ENCODE measurements at places on chromosomes 3 and 15.

GRCh38 chr3:155737844-155738460 is 6.9 kb downstream of the PLCH1 start:
- no peak for DNase-seq

DNA sequence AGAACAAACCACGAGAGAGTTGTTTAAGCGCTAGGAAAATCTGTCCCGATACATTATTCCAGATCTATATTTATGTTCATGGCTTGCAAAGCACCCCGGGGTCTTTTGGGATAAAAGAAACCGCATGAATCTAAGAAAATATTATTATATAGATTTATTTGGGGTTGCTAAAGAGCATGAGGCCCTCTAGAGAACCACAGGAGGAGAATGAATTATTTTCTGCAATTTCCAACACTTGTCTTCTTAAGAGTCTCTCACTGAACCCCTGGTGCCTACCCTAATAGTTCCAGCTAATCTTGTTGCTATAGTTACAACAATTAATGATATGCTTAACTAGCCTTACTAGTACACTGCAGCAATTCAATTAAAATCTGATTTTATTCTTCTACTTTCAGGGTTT is 79.6 kb downstream of the ARRDC4 start:
- DNase-seq: no peak

- DNase-seq: no peak
Measured at GRCh38 chr3:78728406-78729145, 1039.2 kb downstream of the ROBO1 start.

- no peak for DNase-seq
Measured at GRCh38 chr3:164190566-164190965, 887.7 kb downstream of the SI start.

GRCh38 chr3:140568842-140569520 is 108.9 kb upstream of the TRIM42 start:
- no peak for DNase-seq

DNA sequence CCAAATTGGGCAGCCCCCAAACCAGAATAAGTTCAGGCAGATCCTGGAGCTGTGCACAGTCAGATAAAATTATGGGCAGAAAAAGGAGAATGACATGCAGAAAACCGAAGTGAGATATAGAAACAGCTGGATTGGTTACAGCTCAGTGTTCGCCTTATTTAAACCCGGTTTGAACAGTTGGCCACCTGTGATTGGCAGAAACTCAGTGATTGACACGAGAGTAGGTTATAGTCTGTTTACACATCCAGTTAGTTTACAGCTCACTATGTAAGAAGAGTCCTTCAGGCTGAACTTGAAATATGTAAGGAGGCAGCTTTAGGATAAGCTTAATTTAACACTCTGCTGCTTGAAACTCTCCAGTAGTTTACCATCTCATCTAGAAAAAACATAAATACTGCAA is 271.6 kb upstream of the ARRDC4 start:
- no peak for DNase-seq

DNA sequence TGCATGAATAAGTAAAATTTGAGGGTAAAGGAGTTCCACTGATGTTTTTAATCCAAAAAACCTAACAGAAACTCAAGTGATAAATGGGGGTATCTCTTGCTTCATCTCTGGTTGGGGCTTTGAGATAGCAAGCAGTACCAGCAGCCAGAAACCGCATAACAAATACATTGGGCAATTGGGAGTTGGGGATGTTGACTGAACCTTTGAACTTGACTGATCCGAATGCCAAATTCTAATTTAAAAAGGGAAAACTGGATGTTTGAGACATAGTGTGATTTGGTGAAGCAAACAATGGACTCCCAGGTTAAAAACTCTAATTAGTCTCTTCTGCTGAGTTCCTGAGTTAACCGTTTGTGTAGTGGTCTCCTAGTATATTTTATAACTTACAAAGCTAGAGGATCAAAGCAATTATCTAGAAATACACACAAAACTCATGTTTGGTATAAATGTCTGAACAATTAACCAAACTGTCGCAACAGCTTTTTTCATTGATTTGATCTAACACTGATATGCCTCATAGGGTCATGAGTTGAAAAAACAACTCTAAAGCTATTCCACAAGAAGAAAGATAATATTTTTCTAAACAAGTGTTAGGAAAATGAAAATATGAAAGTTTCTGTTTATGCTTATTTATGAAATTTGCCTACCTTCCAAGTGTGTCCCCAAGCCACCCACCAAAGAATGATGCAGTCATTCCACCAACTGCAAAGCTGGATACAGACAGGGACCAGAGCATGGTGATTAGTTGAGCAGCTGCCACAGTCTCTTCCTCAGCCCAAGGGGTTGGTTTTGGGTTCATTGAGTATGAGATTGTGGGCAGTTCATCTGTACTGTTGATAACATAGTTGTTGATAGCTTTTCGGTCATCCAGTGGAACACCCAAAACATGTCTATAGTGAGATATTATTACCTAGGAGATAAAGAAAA is 12.4 kb downstream of the SLC2A2 start:
- DNase-seq: no peak

GRCh38 chr15:82111918-82112317 is 66.1 kb upstream of the MEX3B start:
- no peak for DNase-seq

- DNase-seq: no peak
Measured at GRCh38 chr15:34780725-34781124, 14.6 kb downstream of the ACTC1 start.

DNA sequence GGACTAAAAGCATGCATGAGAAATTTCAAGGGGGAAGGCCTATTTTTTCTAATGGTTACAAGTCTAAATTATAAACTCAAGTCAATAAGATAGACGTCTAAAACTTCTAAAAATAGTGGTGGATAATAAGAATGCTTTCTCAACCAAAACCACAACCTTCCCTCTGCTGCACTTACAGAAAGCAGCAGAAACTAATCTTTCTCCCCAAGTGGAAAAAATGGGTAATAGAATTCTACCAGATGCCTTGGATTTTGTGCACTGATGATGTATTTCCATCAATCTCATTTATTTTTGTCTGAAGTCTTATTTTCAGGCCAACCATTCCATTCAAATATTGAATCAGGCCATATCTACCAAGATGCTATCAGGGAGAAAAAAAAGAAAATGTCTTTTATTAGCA is 344.7 kb downstream of the NEK10 start:
- DNase-seq: no peak

GRCh38 chr3:107496855-107497254 is 25.9 kb upstream of the BBX start:
- no peak for DNase-seq

DNA sequence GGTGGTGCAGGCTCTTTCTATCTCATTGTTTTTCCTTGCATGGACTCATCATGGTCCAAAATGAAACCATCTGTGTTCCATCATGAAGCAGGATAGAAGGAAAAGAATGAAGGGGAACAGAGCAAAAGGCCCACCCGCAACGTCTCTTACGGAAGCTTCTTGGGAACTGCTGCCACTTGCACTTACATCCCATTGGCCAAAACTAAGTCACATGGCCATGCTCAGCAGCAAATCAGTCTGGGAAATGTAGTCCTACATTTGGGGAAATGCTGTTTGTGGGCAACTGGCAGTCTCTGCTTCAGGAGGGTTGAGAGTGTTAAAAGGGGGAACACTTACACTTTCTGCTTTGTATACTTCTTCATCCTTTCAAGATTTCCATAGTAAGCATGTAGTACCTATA is 191.6 kb downstream of the SV2B start:
- no peak for DNase-seq

DNA sequence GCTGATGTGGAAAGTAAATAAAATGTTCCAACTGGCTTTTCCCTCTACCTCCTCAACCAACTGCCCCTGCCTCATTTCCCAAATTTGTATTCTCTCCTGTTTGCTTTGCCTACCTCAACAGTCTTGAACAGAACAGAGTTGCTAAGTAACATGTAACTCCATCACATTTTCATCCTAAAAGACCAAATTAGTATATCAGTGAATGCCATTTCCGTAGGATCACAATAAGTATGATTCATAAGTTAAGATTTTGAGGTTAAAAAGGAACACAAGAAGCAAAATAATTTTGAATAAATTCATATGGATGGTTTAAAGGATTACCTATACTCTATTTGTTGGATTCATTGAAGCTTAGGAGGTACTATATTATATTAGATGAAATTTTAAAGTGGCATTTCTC is 154.9 kb downstream of the ECT2 start:
- DNase-seq: no peak

DNA sequence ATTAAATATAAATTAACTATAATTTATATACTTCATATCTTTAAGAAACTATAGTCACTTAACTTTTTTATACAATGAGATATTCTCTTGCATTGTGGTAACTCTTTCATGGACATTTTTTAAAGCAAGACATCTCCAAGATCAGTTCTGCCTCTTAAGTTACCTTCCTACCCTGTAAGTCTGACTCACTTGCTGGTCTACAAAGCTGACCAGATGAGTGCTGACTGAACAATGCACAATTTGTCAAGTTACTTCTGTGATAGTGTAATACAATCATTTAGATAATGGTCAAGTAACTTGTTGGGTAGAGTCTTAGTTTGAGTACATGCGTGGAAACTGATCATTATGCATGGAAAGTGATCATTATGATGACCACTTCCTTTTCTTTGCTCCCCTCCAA is 145.9 kb downstream of the MEIS2 start:
- no peak for DNase-seq

DNA sequence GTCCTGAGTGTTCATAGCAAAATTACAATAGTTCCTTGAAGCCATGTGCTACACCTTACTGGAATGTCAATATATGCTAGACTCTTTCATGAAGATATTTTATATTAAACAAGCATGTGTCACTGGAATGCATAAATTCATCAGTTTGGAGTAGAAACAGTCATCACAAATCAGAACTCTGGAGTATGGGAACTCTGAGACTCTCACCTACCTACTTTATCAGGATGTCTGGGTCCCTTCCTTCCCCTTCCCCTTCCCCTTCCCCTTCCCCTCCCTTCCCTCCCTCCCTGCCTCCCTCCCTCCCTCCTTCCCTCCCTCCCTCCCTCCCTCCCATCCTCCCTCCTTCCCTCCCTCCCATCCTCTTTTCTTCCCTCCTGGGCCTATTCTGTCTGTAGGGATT is 144.7 kb upstream of the PEX5L start:
- DNase-seq: no peak

GRCh38 chr3:36480911-36481648 is 100.8 kb downstream of the STAC start:
- DNase-seq: no peak

DNA sequence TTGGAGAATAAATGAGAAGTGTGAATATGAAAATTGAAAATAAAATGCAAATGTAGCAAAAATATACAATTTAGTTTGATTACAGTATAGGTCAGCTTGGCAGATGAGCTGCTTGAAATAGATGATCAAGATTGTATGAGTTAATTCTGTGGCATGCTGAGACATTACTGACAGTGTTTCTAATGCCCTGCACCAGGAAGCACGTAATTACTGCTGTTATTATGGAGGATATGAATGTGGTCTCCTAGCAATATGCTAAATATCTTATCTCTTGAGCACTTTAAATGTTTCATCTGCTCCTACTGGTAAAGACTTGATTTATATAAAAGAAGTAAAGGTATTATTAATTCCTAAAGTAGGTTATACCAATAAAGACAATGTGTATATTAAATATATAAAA is 1015.5 kb downstream of the PLOD2 start:
- no peak for DNase-seq

DNA sequence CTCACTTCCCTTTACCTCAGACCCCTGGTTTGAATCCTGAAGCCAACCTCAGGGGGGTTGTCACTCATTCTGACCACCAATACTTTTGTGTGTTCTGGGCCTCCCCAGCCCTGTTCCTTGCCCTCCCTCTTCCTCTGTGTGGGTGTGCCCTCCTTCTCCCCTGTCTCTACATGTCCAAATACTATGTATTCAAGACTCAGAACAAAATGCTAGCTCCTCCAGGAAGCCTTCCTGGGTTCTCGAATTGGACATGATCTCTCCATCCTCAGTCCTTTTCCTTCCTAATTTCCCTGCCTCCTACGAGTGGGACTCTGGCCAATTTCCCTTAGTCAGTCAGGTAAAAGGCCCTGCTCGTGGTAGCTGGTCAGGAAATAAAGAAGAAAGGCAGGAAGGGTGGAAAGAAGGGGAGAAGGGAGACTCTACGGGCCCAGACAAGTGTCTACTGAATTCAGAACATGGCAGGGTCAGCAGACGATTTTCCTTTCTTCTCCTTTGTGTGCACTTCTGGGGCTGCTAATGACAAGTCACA is 79.7 kb downstream of the BDH1 start:
- DNase-seq: no peak

DNA sequence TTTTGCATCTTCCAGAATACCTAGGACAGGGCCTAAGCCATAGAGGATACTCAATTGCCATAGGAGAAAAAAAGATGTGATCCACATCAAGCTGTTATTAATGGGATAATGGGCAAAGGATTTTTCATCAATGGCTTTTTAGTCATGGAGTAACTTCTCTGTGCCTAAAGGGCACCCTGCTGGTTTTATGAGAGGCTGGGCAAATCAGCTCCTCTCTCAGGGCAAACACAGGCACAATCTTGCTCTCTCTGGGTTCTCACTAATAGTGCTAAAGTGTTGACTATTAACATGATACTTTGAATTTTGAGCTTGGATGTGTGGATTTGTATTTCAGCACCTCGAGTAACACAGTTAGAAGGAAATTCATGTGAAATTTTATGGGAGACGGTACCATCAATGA is 67.6 kb downstream of the GHSR start:
- DNase-seq: no peak

DNA sequence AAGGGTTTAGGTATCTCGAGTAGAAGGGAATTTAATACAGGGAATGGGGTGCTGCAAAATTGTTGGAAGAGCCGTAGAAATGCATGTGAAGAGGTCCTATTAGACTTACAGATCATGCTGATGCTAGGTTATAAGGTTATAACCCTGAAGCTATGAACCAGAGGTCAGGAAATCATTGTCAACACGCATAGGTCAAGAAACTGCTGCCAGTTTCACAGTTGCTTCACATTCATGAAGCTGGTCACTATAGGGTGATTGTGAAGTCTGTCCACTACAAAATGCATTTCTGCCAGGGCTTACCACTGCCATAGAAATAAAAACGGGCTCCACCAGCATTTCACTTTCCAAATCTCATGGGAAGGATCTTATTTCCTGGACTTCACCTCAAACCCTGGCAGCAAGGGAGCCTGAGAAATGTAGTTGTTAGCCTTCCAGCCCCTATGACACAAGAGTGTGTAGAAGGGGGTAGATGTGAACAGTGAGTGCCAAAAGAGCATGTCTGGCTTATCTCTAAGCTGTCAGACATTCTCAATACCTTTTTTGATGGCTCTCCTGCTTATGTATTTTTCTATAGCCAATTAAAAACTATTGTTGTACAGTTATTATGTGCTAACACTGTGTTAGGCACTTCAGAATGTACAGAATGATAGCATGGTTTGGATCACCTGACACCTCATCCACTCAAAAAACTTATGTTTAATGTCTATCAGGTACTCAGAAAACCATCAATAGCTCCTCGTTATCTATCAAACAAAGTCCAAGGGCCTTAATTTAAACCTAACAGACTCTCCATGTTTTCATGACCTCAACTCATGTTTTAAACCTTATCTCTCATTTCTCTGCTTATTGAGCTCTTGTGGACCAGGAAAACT is 148.3 kb upstream of the TSC22D2 start:
- no peak for DNase-seq

Data from activated T-cell treated with anti-CD3 and anti-CD28 coated beads for 48 hours (primary cell).